Left renal pelvis (tissue), 4 donors: ENCODE measurements at places on chromosomes 4 and X.

GRCh38 chr4:179989975-179990374, 2253.2 kb upstream of the TENM3 start:
- DNase-seq: peak; percentile 8

- DNase-seq: no peak
Observed at GRCh38 chr4:26000274-26000950, 86.4 kb downstream of the SMIM20 start.

DNA sequence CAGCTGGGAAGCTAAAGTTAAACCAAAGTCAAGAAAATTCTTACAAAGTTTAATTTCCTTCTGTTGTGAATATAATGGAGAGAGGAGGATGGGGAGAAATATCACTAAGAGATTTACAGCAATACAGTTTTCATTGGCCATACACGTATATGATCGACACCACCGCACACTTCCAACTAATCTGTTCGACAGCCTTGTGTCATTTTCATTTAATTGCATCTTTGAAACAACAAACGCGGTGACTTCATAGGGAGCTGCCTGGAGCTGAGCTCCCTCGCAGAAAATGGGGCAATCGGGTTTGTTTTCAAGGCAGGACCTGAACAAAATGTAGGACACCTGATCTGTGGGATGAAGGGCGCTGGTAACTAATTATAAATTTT, 1.3 kb downstream of the PTPN13 start:
- peak; percentile 49 for DNase-seq

DNA sequence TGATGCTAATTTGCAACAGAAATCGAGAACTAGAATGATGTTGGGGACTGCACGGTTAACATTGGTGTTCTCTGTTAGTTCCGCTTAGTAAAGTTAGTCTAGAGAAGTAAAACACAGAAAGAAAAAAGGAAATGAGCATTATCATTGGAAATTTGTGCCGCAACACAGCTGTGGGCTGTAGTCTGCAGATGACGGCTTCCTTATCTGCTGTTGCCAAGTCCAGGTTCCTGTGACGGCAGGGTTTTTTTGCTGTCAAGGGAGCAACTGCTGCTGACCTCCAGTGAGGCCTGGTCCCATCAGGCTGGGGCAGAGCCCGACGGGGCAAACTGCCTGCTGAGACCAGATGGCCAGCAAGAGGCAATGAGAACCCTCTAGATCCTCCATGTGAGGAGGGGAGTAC, 38.9 kb upstream of the PHEX start:
- no peak for DNase-seq

- DNase-seq: no peak
Observed at GRCh38 chr4:98314791-98315565, 53.8 kb downstream of the RAP1GDS1 start.

GRCh38 chr4:94578195-94578594, 126.5 kb downstream of the PDLIM5 start:
- DNase-seq: no peak

GRCh38 chr4:166075599-166075998, 202.6 kb downstream of the TLL1 start:
- no peak for DNase-seq

DNA sequence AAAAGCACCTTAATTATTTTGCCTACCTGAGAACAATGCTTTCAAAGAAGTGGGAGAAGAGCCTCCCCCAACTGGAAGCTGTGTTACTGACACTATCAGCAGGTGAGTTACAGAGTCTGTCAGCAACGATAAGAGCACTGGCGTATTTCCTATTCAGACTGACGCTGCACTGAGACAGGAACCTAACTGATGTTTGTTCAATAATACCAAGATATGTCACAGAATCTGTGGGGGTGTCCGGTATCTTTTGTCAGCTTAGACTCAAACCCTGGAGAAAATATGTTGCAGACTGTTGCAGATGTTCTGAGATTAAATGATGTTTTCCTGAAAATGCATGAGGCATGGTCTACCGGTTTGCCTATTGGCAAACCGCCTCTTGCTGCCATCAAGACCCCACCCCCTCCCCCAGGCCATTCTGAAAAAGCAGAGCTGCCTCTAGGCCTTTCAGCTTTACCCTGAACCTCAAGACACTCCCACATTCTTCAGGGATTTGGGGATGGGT, 115.2 kb upstream of the KIT start:
- no peak for DNase-seq

GRCh38 chrX:118751950-118752783, 24.8 kb downstream of the IL13RA1 start:
- no peak for DNase-seq

- no peak for DNase-seq
Observed at GRCh38 chr4:97531351-97531750, 611.9 kb downstream of the STPG2 start.

GRCh38 chr4:87632469-87632868, 17.6 kb upstream of the DMP1 start:
- no peak for DNase-seq

DNA sequence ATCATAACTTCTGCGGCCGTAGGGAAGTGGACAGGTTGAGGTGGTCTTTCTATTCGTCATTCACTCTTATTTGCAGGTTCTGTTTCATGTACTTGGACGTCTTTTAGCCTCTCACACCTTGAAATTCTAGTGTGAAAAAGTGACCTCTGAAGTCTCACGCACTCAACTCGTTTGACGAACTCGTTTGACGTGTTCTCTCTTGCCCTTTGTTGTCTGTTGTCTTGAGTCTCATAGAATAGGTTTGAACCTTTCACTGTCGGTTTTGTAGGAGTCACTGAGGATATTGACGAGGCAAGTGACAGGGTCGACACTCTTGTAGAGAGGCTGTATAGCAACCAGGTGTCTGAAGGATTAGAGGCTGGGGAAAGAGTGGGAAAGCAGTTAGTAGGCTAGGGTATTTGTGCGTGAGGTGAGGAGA, 1.1 kb upstream of the PGRMC2 start:
- peak; percentile 36 for DNase-seq
